ENCODE measurements at places on chromosomes 13 and 19. TPM values are rescaled to one million over a fixed set of nuclear protein-coding genes. Genes with fewer than 3 reads are reported as not detected.

GRCh38 chr19:737591-738093 is 13.3 kb upstream of the MISP start:
- no peak for DNase-seq

- DNase-seq = no peak
Observed at GRCh38 chr13:98856983-98857382, 104.5 kb upstream of the SLC15A1 start.

DNA sequence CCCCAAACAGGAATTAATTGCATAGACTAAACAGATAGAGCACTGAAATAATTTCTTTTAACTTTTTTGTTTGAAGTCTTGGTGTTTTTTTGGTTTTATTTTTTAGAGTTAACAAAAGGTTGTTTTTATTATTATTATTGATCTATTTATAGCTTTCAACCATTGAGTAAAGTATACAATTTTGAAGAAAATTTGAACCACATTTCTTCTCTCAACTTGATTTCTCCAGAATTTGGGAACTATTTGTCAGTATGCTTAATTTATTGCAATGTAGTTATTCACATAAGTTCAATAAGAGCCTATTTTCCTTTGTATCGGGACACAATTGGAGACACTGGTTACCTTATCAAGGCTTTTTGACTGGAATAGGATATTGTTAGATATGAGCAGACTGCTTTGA is 1045.6 kb upstream of the PCDH9 start:
- DNase-seq = no peak

- no peak for DNase-seq
Observed at GRCh38 chr19:751501-752341, 809 bp downstream of the MISP start.

DNA sequence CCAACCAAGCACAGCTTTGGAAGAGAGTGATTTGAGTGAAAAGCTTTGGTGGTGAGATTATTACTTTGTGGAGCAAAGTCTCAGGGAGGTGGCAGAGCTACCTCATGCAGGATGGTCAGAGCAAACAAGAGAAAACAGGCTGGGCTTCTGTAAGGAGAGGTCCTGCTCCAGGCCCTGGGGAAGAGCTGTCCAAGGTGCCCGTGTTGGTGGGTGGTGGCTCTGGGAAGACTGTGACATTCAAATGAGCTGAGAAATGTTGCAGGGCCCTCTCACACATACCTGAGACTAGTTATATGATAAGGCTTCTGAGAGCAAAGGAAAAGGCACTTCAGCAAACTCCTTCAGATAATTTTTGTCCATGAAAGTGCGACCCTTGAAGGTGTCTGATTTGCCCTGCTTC is 205.5 kb upstream of the SOX21 start:
- peak; percentile 2 for DNase-seq

DNA sequence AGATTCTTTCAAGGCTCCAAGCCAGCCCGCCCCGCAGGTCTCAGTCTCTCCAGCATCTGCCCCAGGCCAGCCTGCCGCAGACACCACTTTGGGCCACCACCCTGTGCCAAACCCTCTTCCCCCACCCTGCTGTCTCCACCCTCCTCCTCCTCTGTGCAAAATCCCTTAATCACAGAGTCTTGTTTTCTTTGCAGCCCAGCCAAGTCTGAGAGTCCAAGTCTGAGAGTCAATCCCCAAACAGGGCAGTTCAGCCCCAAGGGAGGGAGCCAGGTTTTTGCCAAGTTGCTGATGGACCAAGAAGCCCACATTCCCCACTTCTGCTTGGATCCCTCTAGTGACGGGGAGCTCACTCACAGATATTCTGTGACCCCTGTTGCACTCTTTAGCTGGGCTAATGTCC is 3.1 kb downstream of the ADAMTS10 start:
- DNase-seq = no peak

DNA sequence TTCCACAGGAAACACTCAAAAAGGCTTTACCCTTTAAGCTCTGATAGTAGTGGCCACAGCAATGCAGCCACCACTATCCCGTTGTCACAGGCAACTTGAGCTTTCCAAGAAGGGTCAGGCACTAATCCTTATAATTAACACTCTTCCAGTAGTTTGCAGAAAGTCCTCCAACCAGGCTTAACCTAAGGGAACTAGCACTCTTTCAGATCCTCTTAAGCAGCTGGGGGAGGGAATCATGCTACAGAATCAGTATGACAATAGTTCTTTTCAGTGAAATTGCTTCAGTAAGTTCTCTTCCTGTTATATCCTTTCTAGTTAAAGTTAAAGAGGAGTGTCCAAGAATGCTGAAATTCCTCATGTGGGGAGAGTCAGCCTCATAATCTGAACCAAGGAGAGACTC is 82.2 kb downstream of the TNFSF11 start:
- DNase-seq = no peak

GRCh38 chr13:30107121-30107520 is 200.2 kb downstream of the KATNAL1 start:
- no peak for DNase-seq

Gene SMAD9
- polyA plus RNA-seq = 32.3 TPM

DNA sequence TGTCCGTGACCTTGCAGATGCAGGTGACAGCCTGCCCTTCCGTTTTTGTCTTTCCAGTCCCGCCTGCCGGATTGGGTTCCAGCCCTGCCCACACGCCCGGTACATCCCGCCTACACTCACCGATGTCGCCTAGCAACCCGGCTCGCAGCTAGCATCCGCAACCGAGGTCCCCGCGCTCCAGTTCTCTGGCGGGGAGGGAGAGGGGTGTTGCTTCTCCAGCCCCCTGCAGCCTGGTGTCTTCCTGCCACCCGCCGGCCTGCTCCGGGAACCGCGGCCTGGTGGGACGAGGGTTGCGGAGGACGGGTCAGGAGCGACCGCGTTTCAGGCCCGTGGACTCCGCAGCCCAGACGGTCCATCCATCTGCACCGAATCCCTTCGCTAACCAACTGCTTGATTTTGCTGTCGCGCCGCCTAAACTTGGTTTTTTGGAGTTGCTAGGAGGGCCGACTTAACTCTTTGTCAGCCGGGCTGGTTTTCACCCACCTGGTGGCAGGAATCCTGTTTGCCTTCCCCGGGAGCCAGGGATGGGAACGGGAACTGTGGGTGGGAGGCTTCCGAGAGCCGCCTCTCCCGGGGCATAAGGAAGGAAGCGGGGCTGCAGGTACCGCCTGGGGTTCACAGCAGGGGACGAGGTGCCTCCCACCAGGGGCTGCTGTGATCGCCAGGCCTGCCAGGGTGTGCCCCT is 15.4 kb upstream of the MATK start:
- DNase-seq = no peak

Gene GFY
- polyA plus RNA-seq = not detected

Gene SPRED3
- polyA plus RNA-seq = 1.2 TPM

DNA sequence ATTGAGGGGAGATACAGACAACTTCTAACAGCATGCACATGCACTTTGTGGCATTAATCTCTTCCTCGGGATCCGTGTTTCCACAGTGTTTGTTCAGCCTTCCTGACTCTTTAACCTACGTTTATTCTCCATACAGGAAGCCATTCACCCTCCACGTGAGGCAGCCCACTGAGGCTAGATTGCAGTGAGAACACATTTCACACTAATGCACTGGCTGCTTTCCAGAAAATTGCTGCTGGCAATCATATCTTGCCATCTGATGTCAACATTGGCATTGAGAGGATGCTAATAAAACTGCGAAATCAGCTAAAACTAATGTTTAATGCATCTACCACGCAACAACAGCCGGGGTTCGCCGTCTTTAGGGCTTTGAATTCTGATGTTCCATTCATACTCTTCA is 30.0 kb downstream of the DCLK1 start:
- DNase-seq = no peak

DNA sequence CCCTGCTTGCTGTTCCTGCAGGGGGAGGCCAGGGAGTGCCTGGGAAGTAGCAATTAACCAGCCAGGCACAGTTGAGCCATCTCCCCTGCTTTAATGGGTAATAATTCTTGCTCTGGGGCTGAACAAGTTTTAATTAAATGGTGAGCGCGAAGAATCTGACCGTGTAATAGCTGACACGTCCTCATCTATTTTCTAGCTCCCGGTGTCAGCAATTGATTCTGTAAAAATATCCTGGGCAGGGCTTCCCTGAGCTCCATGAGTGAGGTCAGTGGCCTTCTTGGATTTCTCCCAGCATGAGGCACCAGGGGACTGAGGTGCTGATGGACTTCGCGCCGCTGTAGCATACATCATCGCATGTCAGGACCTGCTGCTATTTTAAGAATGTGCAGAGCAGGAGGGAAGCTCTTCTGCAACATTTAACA is 26.9 kb downstream of the SIPA1L3 start:
- no peak for DNase-seq

Gene RPS16
- 1,121 TPM for polyA plus RNA-seq

DNA sequence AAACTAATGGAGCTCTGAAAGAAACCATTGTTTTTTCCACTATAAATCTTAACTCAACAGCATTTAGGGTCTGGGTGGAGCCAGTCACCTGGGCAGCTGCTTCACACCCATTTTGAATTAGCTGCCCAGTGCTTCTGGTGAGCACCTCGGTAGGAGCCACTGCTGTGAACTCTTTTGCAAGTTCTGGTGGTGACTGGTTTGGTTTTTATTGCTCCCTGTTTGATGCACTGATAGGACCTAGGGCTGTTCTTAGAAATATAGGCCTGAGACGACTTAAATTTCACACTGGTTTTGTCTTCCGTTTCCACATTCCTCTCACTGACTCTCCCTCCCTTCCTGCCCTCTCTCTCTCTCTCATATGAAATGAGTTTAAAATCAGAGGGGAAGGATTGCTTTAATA is 103.9 kb downstream of the GGACT start:
- no peak for DNase-seq

Gene PRR22
- polyA plus RNA-seq = 2.3 TPM

Gene NCLN
- 30.6 TPM for polyA plus RNA-seq

Gene FAM216B
- polyA plus RNA-seq = not detected

Gene DENND1C
- polyA plus RNA-seq = 1.5 TPM

Gene OR7G1
- not detected for polyA plus RNA-seq

DNA sequence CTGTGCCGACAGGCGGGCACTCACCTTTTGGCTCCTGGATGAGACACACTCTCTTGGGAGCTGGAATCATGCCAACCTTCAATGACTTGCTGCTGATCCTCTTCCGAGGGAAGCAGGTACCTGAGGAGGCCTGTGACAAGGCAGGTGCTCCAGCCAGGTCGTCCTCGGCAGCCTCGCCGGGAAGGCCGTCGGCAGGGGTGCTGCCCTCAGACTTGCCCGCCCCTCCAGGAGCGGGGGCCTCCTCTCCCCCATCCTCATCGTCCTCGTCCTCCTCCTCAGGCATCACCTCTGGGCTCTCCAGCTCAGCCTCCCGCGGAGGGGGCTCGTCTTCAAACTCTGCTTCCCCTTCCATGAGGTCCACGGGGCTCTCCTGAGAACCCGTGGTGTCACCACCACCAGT is 29.2 kb downstream of the SUGP2 start:
- no peak for DNase-seq

DNA sequence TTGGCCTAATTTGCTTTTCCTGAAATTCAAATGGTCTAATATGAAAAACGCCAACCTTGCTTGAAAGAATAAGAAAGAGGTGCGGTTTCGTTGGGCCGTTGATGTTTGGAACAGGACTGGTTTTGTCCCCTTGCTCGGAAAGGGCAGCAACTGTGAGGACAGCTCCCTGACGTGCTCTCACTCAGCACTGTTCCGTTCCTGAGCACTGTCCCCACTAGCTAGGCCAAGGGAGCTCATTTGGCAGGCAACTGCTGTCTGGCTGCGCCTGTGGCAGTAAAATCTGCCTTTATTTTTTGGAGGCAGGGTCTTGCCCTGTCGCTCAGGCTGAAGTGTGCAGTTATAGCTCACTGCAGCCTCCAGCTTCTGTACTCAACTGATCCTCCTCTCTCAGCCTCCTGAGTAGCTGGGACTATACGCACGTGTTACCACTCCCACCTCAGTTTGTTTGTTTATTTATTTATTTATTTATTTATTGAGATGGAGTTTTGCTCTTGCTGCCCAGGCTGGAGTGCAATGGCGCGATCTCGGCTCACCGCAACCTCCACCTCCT is 4.5 kb downstream of the LDLR start:
- no peak for DNase-seq

DNA sequence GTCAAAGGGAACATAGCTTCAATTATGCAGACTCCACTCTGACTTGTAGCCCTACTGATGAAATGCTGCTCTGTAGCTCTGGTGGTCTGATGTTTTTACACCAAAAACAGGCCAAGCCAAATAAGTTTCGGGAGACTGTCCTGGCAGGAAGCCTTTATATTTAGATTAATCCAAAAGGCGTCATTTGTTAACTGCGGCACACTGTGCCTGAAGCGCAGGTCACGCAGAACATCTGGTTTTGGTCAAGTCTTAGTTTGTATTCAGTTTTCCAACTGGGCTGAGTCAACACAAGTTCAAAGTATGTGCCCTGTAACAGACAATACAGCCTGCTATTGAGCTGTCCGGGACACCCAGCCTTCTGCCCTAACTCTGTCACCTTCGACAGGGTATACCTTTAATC is 154.6 kb upstream of the IPO5 start:
- DNase-seq = peak; percentile 19

DNA sequence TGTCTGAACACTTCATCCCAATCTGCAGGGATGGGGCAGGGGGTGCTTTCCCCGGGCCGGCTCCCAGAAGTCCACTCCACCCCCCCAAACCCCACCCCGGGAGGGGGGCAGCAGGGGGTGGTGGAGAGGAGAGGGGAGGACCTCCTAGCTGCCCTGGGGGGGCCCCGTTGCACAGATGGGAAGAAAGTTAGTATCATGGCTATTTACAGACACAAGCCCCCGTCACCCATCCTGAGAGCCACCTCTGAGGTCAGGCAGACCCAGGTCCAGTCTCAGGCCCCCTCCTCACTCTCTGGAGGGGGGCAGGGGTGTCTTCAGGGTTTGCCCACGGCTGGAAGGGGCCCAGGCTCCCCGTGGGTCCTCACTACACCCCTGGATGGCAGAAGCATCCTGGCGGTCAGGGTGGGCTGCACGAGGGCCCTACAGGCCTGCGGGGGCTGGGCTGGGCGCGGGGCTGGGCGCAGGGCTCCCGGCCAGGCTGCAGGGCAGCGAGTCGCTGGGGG is 5.8 kb upstream of the REXO1 start:
- DNase-seq = no peak

DNA sequence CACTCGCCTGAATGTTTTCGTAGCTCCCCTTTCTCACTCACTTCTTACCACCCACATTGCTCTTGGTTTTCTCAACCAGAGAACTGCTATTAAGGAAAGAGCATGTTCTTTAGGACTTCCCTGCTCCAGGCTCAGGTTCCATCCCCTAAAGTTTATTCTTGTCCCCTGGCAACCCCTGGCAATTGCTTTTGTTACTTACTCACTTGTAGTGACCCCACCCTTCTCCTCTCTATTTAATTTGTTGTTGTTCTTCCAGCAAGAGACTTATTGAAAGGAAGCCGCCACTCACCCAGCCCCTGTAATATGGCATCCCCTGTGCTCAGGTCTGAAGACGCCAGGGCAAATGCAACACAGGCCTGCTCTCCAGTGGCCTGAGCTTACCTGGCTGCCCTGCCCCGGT is 233.7 kb upstream of the SOX21 start:
- DNase-seq = no peak

Gene ZNF865
- 6.8 TPM for polyA plus RNA-seq

GRCh38 chr13:97548138-97548537 is 114.2 kb downstream of the RAP2A start:
- DNase-seq = no peak
